Naive thymus-derived CD8-positive, alpha-beta T cell (primary cell): ENCODE measurements at places on chromosomes 7 and 10.

GRCh38 chr10:61179771-61180170 is 235.8 kb upstream of the RHOBTB1 start:
- DNase-seq: no peak

DNA sequence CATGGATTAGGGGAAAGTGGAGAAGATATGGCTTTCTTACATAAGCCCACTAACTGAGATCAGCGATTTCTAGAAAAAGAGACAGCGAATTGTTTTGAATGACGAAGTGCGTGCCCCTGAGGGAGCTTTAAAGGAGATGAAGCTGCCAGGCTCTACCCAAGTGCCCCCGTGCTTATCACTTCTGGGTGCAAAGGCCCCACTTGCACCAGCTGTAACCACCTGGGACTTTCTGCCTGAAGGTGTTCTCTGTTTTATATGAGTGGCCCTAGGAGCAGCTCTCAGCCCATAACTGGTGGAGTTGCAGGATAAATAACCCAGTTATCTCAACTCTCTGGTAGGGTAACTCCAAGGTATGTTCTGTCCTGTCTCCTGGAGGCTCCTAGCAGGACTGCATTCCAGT is 20.4 kb upstream of the CARD11 start:
- DNase-seq: no peak

- DNase-seq: no peak
Measured at GRCh38 chr10:104441329-104442000, 87.8 kb downstream of the CFAP58 start.

DNA sequence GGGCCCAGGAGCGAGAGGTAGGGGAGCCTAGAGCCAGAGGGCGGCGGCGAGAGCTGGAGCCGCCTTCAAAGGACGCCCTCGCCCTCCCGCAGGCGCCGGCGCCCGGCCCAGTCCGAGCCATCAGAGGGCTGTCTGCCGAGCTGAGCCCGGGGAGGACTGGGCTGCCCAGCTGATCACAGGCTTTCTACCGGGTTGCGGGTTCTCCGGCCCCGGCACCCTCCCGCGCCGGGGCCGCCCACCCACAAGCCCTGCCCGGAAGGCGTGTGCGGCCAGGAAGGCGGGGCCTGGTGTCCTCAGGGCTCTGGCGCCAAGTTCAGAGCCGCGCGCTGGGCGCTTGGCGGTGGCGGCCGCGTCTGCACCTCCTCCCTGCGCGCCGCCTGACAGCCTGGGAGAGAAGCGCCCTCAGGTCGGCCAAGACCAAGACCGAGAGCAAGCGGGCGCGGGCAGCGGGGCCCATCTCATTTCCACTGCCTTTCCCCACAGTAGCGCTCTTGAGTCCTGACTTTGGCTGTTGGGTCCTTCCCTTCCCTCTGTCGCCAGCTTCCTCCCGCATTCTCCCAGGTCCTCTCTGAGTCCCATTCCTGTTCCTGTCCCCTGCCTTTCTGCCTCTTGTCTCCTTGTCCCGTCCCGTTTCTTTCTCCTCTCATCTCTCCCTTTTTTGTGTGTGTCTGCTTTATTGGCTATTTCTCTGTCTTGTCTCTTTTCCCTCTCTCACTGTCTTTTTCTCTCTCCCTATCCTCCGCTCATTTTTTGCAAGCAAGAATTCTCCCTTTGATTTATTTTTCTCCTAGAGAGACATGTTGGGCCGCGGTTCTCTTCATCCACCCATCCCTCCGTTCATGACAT is 60.6 kb upstream of the MSMB start:
- DNase-seq: peak; percentile 61

GRCh38 chr10:113566888-113567287 is 14.0 kb downstream of the HABP2 start:
- DNase-seq: no peak
